ENCODE measurements at places on chromosomes 7 and 10. TPM values are rescaled to one million over a fixed set of nuclear protein-coding genes. Genes with fewer than 3 reads are reported as not detected.

DNA sequence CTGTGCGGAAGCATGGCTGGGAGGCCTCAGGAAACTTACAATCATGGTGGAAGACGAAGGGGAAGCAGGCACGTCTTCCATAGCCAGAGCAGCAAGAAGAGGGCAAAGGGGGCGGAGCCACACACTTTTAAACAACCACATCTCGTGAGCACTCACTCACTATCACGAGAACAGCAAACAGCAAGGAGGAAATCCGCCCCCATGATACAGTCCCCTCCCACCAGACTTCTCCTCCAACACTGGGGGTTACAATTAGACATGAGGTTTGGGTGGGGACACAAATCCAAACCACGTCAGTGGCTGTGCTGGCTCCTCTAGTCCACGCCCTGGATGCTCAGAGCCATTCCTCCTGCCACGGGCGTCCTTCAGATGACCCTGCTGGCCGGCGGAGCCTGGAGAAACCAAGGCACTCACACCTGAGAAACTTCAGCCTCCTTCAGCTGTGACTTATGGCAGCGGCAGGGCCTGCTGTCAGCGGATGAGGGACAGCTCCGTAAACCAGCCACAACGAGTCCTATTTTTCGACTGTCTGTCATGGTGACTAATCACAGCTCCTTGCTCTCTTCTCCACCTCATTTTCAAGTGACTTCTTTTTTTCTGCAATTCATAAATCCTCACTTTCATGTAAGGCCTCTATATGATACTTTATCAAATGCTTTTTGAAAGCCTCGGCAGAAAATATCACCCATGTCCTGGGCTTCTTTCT is 167.9 kb upstream of the PFKP start:
- no peak overlapping the region for H3K4me3 ChIP-seq
- peaks cover 3% of the 10 kb centered on the region for H3K27me3 ChIP-seq
- H3K4me1 ChIP-seq = peaks cover 12% of the 10 kb centered on the region
- H3K27ac ChIP-seq = no peak overlapping the region
- no peak for DNase-seq

- no peaks in the 10 kb centered on the region for H3K36me3 ChIP-seq
- no peak overlapping the region for H3K4me3 ChIP-seq
- H3K4me1 ChIP-seq = no peaks in the 10 kb centered on the region
- DNase-seq = no peak
These were observed 213.4 kb downstream of the GPR37 start for GRCh38 chr7:124552217-124552616.

GRCh38 chr7:88347517-88347916 is 40.8 kb upstream of the STEAP4 start:
- H3K4me3 ChIP-seq = no peak overlapping the region
- H3K27ac ChIP-seq = no peak overlapping the region
- peaks cover 16% of the 10 kb centered on the region for H3K27me3 ChIP-seq
- no peaks in the 10 kb centered on the region for H3K4me1 ChIP-seq
- no peaks in the 10 kb centered on the region for H3K36me3 ChIP-seq
- no peak for DNase-seq

DNA sequence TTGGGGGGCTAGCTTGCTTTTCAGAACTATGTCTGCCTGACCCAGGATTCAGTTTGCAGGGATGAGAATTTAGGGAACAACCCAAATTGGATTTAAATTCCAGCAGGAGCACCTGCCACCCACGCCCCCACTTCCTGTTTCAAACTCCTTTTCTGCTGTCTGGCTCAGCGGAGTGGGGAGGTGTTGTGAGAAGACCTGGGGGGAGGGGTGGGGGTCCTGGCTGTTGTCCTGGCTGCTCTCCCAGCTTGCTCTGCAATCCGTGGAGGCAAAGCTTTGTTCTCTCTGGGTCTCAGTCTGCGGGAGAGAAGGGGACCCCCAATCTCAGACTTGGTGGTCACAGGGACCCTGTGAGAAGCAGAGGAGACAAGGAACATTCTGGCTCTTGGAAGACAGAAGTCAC is 799 bp downstream of the KCNK18 start:
- no peaks in the 10 kb centered on the region for H3K4me1 ChIP-seq
- H3K27ac ChIP-seq = no peak overlapping the region
- H3K27me3 ChIP-seq = peaks cover 8% of the 10 kb centered on the region
- no peak overlapping the region for H3K4me3 ChIP-seq
- no peaks in the 10 kb centered on the region for H3K36me3 ChIP-seq

GRCh38 chr10:3774814-3775695 is 10.0 kb downstream of the KLF6 start:
- no peak overlapping the region for H3K4me3 ChIP-seq
- no peaks in the 10 kb centered on the region for H3K27me3 ChIP-seq
- peaks cover 52% of the 10 kb centered on the region for H3K4me1 ChIP-seq
- peaks cover 51% of the 10 kb centered on the region for H3K36me3 ChIP-seq

DNA sequence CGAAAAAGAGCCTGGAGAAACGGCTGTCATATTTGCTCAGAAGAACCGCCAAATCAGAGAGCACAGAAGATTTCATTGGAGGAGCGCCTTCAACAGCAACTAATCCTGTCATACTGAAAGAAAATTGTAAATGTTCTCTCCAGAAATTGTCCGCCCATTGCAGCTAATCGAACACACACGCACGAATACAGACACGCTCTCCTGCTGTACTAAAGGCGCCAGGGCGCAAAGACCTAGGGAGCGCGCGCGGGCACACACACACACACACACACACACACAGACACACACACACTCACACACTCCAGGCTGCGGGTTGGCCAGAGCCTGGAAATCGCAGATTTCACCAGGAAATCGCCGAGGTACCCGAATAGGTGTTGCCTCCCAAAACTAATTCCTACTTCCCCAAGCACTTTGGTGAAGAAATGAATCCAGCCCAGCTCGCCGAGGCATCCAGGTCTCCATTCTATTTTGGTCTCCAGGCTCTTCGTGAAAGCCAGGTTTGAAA is at the start of gene CHRM2:
Gene CHRM2, plus strand, starts transcription at position 157 of the 505 bp plus-strand sequence. CDS start 146,214 bp downstream, outside the sequence.
- peaks cover 35% of the 10 kb centered on the region for H3K27me3 ChIP-seq
- H3K4me3 ChIP-seq = no peak within 1 kb of the TSS

DNA sequence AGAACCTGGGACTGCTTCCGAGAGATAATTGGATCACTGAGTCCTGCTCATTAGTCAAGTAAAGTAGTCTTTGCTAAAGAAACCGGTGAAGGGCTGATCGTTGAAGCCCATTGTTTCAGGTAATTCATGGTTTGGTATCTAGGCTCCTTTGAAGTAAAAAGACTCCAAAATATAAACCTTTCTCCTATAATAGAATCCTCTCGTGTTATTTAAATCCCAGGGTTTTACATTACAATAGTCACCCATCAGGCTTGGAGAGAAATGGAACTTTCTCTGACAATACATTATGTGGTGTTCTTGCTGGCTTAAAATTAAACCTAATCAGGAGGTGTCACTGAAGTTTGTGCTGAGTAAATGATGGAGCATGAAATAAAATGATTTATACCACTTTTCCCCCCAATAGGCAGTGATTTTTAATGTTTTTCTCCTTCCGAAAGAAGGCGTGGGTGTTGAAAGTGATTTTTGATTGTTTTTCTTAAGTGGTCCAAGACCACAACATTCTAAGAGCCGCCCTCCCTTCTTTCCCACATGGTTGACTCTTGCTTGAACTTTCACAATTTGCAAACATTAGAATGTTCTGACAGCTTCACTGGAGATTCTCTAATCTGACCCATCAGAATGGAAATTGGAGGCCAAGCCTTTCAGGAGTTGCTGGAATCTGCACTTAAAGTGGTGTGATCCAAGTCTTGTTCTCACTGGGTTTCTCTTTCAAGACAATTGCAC is 44.2 kb downstream of the LRMDA start:
- DNase-seq = no peak
- peaks cover 1% of the 10 kb centered on the region for H3K27me3 ChIP-seq
- H3K4me3 ChIP-seq = no peak overlapping the region
- no peaks in the 10 kb centered on the region for H3K4me1 ChIP-seq

- peaks cover 20% of the 10 kb centered on the region for H3K4me1 ChIP-seq
- peak; percentile 25 for DNase-seq
- peak overlapping the region; percentile 2 for H3K4me3 ChIP-seq
- H3K27ac ChIP-seq = peak overlapping the region; percentile 82
These were observed 49.7 kb upstream of the WNT16 start for GRCh38 chr7:121279060-121279620.

- peaks cover 17% of the 10 kb centered on the region for H3K4me1 ChIP-seq
- no peak for DNase-seq
- H3K4me3 ChIP-seq = no peak overlapping the region
- no peak overlapping the region for H3K27ac ChIP-seq
- H3K36me3 ChIP-seq = no peaks in the 10 kb centered on the region
These were observed 61.2 kb downstream of the BPGM start for GRCh38 chr7:134707663-134708378.

DNA sequence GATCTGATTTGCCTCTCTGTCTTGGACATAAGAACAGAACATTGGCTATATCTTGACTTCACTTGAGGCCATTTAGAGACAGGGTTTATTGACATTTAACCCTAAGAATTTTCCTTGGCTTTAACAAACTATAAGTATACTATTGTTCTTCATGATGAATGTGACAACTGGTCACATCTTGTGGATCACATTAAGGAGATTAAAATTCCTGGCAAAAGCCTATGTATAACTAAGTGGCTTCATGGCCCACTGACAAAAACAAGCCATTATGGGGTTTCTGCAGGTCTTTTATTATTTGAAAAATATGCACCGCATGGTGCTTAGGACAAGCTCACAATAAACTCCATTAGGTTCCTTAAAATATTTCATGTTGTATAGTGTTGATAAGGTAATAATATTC is 54.8 kb downstream of the THNSL1 start:
- no peaks in the 10 kb centered on the region for H3K36me3 ChIP-seq
- peaks cover 6% of the 10 kb centered on the region for H3K27me3 ChIP-seq
- no peaks in the 10 kb centered on the region for H3K4me1 ChIP-seq
- H3K27ac ChIP-seq = no peak overlapping the region
- DNase-seq = no peak

DNA sequence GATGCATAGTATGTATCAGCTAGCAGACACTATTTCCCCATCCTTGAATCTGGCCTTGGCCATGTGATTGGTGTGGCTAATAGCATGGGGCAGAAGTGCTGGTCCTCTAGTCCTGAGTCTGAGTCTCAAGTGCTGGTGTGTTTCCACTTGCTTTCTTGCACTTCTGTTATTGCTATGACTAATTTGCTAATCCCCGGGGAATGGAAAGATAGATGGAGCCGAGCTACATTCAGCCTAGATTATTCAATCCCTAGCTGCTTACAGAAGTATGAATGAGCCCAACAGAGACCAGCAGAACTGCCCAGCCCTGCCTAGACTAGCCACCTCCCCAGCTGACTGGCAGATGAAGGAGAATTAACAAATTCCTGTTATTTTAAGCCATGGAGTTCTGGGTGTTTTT is 53.2 kb upstream of the SYPL1 start:
- peaks cover 6% of the 10 kb centered on the region for H3K27me3 ChIP-seq
- peaks cover 2% of the 10 kb centered on the region for H3K4me1 ChIP-seq
- H3K36me3 ChIP-seq = no peaks in the 10 kb centered on the region
- no peak overlapping the region for H3K4me3 ChIP-seq
- no peak for DNase-seq
- no peak overlapping the region for H3K27ac ChIP-seq

GRCh38 chr10:70328967-70329366 is 45.2 kb upstream of the NPFFR1 start:
- no peaks in the 10 kb centered on the region for H3K27me3 ChIP-seq
- DNase-seq = no peak
- H3K36me3 ChIP-seq = peaks cover 5% of the 10 kb centered on the region
- H3K4me3 ChIP-seq = no peak overlapping the region

- peak; percentile 93 for DNase-seq
- H3K27me3 ChIP-seq = no peaks in the 10 kb centered on the region
- H3K27ac ChIP-seq = peak within 1 kb of the TSS; percentile 91
- H3K4me1 ChIP-seq = peaks cover 38% of the 10 kb centered on the region
- H3K4me3 ChIP-seq = peak within 1 kb of the TSS; percentile 81
These were observed at the start of gene PSMG3 for GRCh38 chr7:1569833-1570632. TSS of gene PSMG3 (minus strand) at chr7:1570032. CDS start at chr7:1569339, 693 bp downstream.

GRCh38 chr10:131082991-131083481 is 228.5 kb downstream of the TCERG1L start:
- no peaks in the 10 kb centered on the region for H3K36me3 ChIP-seq
- H3K4me1 ChIP-seq = peaks cover 8% of the 10 kb centered on the region
- H3K27ac ChIP-seq = no peak overlapping the region
- H3K4me3 ChIP-seq = no peak overlapping the region
- no peaks in the 10 kb centered on the region for H3K27me3 ChIP-seq
- peak; percentile 14 for DNase-seq

FGFBP3 gene
- total RNA-seq = 2.2 TPM

TLX1 gene
- not detected for total RNA-seq

CALML5 gene
- not detected for total RNA-seq

PLCE1 gene
- not detected for total RNA-seq

FAM25A gene
- not detected for total RNA-seq

CDK14 gene
- total RNA-seq = 0.27 TPM

ZNF736 gene
- 27.2 TPM for total RNA-seq

ZP3 gene
- 12.2 TPM for total RNA-seq

PSPH gene
- total RNA-seq = 31.2 TPM

SEMA3C gene
- not detected for total RNA-seq

ECHDC3 gene
- 1.7 TPM for total RNA-seq

PDLIM1 gene
- total RNA-seq = 1.1 TPM
